Ureter (tissue), 1 donor: ENCODE measurements at places on chromosomes 12 and 14.
A peak's percentile ranks its signal among the peaks of the same experiment; 100 is the strongest.

- no peak for DNase-seq
Observed at GRCh38 chr12:51867371-51867770, 18.9 kb upstream of the FIGNL2 start.

GRCh38 chr14:29853272-29853671 is 74.4 kb downstream of the PRKD1 start:
- no peak for DNase-seq

DNA sequence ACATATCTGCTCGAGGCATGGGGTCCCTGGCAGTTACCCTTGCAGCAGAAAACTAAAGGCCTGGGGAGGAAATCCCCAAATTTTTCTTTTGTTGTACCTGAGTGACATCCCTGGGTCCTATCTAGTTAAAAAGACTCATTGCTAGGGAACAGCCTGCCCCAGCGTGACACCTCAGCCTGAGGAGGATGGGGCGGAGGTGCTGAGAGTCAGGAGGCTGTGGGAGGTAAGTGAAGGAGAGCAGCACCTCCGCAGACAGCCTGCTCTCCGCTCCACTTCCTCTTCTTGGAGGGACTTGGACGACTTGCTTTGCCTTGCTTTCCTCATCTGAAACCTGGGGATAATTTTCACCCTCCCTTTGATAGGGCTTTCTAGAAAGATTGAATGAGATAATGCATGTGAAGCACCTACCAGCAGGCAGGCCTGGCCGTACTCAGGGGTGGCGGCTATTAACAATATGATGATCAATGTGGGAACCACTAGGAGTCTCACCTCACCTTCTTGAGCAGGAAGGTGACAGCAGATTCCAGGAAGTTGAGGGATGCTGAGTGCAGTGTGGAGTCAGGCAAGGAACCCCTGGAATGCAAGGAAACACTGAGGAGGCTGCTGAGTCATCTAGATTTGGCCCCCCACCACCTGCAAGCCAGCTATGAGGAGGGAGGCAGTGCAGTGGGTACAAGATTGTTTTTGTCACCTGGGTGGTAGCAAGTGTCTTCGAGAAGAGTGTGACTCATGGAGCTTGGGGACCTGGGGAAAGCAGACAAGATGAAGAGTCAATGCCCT is 23.2 kb downstream of the UBE3B start:
- DNase-seq = no peak

DNA sequence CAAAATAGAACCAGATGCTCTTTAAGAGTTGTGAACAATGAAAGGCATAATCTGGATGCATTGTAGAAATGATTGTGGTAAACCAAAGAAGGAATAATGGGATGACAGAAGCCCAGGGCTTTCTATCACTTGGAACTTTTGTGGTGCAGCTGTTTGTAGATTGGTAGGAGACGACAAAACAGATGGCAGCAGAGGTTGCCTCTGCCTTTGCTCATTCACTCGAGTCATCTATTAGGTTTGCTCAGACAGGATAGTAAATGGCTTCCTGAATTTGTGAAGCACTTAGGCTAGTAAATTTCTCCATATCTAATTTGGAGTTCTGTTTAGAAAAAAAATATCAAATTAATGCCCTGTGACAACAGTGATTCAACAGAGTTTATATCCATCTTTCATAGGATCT is 78.4 kb downstream of the FGD4 start:
- no peak for DNase-seq

- no peak for DNase-seq
Observed at GRCh38 chr12:68998041-68998440, 65.1 kb upstream of the CPM start.

GRCh38 chr12:54360717-54361456 is 3.4 kb downstream of the GPR84 start:
- peak; percentile 67 for DNase-seq

GRCh38 chr12:31236998-31237637 is 88.8 kb downstream of the SINHCAF start:
- no peak for DNase-seq

DNA sequence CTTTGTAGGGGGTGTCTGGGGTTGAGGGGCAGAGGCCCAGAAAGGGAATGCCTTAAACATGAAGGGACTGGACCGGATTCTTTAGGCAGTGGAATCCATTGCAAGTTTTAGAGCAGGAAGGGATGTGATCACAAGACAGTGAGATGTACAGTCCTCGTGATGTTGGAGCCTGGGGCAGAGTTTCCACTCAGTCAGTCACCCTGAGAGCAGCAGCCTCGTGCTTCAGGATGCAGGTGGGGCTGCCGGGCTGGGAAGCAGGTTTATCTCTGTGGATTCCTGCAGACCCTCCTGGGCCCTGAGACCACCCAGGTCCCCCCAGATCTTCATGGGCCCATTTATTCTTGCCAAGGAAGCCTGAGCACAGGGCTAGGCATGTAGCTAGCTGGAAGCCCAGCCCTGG is 38.5 kb downstream of the RIN3 start:
- no peak for DNase-seq

- DNase-seq = peak; percentile 85
Observed at GRCh38 chr14:106845286-106846087, 1319.1 kb downstream of the TMEM121 start.

DNA sequence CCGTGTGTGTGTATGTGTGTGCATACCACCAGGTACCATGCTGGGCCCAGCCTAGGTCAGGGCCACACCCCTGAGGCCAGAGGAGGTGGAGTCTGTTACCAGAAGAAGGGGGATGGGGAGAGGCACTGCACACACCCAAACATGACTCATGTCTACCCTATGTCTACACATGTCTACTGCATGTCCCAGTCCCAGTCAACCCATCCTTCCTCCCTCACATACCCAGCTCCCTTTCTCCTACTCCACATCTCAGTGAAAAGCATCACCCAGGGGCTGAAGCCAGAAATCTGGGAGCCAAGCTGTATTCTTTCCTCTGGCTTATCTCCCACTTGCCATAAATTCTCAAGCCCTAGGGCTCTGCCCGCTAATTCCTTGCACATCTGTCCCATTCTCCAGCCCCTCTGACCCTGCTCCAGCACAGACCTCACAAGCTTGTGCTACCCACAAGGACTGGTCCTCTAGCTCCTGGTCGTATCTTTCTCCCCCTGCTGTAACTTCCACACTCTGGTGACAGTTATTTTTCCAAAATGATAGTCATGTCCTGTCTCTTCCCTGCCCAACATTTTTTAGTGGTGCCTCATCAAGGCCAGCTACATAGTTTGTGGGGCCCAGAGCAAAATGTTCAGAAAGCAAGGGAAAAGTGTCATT is 18.0 kb upstream of the APPL2 start:
- no peak for DNase-seq

GRCh38 chr14:24094841-24095270 is 745 bp downstream of the PCK2 start:
- DNase-seq = no peak

- DNase-seq = no peak
Observed at GRCh38 chr14:55980970-55981369, 137.2 kb upstream of the PELI2 start.

GRCh38 chr14:85752175-85752574 is 222.2 kb downstream of the FLRT2 start:
- DNase-seq = no peak

GRCh38 chr14:26765768-26766520 is 168.1 kb upstream of the NOVA1 start:
- DNase-seq = no peak

- no peak for DNase-seq
Observed at GRCh38 chr14:64026600-64026999, 173.8 kb downstream of the SYNE2 start.

GRCh38 chr14:104900639-104901512 is 23.8 kb upstream of the PLD4 start:
- no peak for DNase-seq

GRCh38 chr12:50248411-50248810 is 34.9 kb downstream of the LIMA1 start:
- DNase-seq = no peak

GRCh38 chr14:77144412-77145115 is 3.0 kb upstream of the ZDHHC22 start:
- DNase-seq = no peak

DNA sequence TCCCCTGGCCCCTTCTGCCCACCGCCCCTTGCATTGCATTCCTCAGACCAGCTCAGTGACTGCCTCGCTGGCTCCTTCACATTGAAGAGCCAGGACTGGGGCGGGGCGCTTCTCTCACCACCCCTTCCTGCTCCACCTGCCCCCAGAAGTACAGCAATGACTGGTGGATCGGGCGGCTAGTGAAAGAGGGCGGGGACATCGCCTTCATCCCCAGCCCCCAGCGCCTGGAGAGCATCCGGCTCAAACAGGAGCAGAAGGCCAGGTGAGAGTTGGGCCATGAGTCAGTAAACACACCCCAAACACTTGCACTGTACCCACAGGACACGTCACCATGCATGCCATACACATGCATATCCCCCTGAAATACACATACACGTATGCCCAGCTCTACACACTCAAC is 5.8 kb downstream of the CACNB3 start:
- DNase-seq = no peak

GRCh38 chr12:54082397-54082892 is 28.8 kb downstream of the HOXC4 start:
- no peak for DNase-seq

- no peak for DNase-seq
Observed at GRCh38 chr14:101583006-101583714, 21.9 kb downstream of the DIO3 start.

- no peak for DNase-seq
Observed at GRCh38 chr12:2691006-2691344, 103.8 kb upstream of the FKBP4 start.

DNA sequence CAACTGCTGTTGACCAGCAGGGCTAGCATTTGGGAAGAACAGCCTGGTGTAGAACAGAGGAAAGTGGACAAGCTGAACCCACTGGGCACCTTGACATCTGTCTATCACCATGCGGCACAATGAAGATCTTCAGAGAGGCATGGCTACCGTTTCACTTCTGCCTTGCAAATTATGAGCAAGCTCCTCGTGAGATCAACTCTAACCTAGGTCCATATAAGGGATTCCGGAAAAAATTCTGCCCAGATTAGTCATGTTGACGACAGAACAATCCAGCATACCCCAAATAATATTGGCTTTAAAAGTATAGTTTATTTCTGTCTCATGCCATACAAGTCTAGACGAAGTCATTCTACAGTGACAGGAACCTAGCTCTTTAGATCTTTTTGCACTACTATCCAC is 91.6 kb upstream of the ATF7IP start:
- no peak for DNase-seq
